Peyer's patch (tissue), 4 donors: ENCODE measurements at places on chromosomes 2 and 18. TPM values are rescaled to one million over a fixed set of nuclear protein-coding genes. Genes with fewer than 3 reads are reported as not detected.

DNA sequence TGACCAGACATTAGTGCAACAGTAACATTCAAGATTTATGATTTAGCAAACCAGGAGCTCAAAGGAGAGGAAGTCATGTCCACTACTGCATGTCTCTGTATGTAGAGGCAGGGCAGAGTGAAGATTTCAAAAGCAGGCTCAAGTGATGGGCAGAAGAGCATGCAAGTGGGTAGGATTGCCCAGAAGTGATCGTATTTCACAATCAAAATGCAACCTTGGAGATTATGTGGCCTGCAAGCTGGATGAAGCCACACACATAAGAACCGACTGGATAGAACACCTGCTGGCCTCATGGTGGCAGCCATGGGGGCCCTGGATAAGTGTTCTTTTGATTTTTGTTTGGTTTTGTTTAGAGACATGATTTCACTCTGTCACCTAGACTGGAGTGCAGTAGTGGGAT is 286.8 kb upstream of the RAB12 start:
- DNase-seq: no peak

IL1RN gene
- 17.7 TPM for total RNA-seq

SERPINB3 gene
- total RNA-seq: not detected

DNA sequence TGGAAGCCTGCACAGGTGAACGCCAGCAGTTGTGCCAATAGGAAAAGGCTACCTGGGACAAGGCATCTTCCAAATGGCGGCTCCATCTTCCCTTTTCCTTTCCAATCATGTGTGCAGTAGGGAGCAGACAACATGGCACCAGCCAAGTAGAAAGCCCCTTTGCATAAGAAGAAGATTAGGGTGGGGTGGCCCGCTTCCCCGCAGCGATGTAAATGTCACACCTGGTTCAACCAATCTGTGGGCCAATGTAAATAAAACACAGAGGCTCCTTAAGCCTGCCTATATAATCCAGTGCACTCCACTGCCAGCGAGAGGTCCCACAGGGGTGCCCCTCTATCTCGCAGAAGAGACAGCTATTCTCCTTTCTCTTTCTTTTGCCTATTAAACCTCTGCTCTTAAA is 468.4 kb upstream of the CRIM1 start:
- DNase-seq: no peak

- no peak for DNase-seq
Measured at GRCh38 chr2:159117658-159118057, 149.2 kb downstream of the TANC1 start.

GKN1 gene
- not detected for total RNA-seq

- DNase-seq: no peak
Measured at GRCh38 chr2:157842106-157842879, 33.8 kb downstream of the ACVR1 start.

- no peak for DNase-seq
Measured at GRCh38 chr2:188607501-188607900, 315.8 kb downstream of the GULP1 start.

DNA sequence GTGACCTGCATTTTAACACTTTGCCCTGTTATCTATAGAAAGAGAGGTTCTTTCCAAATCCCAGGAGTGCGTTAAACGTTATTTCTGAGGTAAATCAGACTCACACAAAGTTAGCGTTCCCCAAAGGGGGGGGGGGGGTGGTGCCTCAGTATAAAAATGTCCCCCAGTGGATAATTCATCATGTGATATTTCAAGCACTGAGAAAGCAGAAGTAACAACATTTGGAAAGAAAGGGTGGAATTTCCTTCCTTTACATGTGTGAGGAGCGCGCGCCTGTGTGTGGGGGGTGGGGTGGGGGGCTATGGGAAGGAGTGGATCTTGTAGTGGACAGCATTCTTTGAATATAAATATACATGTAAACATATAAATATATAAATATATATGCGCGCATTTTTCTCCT is 630.9 kb downstream of the NYAP2 start:
- no peak for DNase-seq

DNA sequence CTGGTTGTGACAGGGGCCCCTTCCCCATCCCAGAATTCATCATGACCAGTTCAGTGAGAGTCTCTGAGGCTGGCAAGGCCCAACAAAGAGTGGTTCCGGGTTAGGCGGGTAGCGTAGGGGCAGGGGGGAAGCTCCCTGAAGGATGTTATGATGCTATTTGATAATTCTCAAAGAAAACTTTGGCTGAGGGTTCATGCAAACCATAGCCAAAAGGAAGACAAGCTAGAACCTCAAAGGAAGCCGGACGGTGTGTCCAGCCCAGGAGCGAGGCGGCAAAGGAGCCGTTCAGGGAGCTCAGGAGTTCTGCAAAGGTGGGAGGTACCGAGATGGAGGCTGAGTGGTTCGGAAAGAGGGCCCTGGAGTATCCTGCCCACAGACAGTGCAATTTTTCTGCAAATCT is 226.8 kb upstream of the RAB6C start:
- no peak for DNase-seq

R3HDM1 gene
- total RNA-seq: 19.8 TPM

DNA sequence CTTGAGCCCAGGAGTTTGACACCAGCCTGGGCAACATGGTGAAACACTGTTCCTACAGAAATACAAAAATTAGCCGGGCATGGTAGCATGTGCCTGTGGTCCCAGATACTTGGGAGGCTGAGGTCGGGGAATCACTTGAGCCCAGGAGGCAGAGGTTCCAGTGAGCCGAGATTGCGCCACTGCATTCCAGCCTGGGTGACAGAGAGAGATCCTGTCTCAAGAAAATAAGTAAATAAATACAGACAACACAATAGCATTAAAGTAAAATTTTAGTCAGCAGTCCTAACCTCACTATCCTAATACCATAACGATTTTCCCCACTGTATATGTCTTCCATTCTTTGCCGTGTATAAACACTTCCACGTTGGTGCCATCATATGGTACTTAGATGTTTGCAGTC is 83.0 kb upstream of the MBOAT2 start:
- no peak for DNase-seq

- no peak for DNase-seq
Measured at GRCh38 chr2:187569042-187569441, 14.8 kb upstream of the TFPI start.

DNA sequence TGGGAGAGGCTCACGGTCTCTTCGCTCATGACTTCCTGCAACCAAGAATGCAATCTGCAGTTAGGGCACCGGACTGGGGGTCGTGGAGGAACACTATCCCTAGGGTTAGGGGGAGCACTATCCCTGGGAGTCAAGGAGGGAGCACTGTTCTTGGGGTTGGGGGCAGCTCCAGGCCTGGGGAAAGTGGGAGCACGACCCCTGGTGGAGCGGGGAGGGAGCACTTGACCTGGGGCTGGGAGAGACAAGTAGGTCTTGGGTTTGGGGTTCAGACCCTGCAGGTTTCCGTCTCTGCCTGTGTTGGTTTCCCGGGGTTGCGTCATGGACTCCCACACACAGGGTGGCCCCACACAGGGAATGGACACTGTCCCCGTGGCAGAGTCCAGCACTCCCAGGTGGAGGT is 133.6 kb downstream of the TPO start:
- DNase-seq: no peak

SKOR2 gene
- total RNA-seq: not detected

DNA sequence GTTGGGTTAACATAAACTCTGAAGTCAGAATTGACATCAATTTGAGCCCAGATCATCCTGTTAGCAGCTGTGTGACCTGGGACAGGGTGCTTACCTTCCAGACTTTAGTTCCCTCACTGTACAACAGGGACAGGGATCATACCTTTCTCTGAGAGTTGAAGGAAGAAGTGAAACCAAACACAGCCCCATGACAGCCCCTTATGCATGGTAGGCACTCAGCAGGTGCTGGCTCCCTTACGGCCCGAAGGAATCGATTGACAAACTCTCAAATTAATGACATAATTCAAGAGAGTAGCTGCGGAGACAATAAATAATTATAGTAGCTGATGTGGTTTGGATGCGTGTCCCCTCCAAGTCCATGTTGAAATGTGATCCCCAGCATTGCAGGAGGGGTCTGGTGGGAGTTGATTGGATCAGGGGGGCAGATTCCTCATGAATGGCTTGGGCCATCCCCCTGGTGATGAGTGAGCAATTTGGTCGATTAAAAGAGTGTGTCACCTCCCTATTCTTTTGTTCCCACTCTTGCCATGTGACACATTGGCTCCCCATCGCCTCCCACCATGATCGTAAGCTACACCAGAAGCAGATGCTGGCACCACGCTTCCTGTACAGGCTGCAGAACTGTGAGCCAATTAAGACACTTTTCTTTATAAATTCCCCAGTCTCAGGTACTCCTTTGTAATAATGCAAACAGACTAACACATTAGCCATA is 72.4 kb downstream of the ODC1 start:
- DNase-seq: no peak

SERPINB11 gene
- not detected for total RNA-seq

DNA sequence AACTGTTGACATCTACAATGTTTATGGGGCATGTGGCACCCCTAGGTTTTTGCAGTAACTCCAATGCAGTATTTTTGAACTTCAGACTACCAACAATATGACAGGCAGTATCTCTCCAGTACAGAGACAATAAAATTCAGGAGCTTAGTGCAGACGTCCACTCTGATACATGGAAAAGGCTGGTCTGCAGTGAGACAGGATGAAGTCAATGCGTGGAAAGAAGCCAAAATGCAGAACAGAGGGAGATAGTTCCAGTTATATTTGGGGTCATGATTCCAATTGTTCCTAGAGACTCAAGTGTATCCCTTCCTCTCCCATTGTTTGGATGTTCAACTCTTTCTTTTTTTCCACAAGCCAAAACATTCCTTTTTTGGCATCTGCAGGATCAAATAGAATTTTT is 18.7 kb upstream of the SMAD2 start:
- DNase-seq: no peak

GRCh38 chr18:37640504-37640903 is 74.9 kb upstream of the CELF4 start:
- DNase-seq: no peak

GRCh38 chr2:240585101-240585500 is 1.4 kb upstream of the CAPN10 start:
- DNase-seq: no peak

LYG2 gene
- total RNA-seq: not detected

- no peak for DNase-seq
Measured at GRCh38 chr2:105834931-105835330, 90.2 kb downstream of the NCK2 start.
